ENCODE measurements at places on chromosomes 2 and 18.

GRCh38 chr2:175004980-175005732, at the start of gene CHN1:
CHN1 (minus strand) TSS chr2:175005381; CDS start chr2:175004912, 469 bp downstream.
- DNase-seq, result no peak

- no peak for DNase-seq
These were observed 279.8 kb downstream of the RBM43 start for GRCh38 chr2:150981826-150982225.

DNA sequence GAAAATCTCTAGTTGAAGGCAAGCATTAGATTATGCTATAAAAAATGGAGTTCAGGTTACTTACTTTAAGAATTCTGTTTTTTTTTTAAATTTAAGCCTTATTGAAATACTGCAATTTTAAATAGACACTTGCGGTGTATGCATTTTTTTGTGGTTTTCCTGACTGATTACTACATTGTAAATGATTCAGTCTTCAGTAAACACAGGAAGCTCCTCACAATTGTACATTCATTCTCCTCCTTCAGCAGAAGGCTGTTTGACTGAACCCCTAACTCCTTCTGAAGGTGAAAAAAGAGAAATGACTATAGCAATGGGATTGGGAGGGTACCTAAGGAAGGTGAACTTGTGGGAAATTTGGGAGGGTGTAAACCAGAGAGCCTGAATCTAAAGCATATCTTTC, 136.1 kb downstream of the GCA start:
- no peak for DNase-seq

GRCh38 chr2:15363734-15364133, 197.4 kb downstream of the NBAS start:
- DNase-seq, result no peak

DNA sequence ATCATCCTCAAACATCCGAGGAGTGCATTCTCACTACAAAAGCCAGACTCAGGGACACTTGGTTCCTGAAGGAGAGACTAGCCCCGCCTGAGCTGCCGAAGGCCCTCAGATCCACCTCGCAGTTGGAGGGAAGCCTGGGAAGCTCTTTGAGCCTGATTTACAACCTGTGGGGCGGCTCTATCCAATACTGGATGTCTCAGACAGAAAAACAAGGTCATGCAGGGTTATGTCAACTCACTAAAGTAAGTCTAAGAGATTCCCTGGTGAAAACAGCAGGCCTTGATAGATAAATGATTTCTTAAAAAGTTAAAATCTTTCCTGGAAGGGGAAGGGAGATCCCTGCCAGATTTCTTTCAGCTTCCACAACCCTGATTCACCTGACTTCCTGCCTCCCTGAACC, 284.3 kb downstream of the CYP26B1 start:
- no peak for DNase-seq

Measured in cortex of kidney (tissue), 1 donor.